ENCODE measurements at places on chromosomes 2 and 18.
A peak's percentile ranks its signal among the peaks of the same experiment; 100 is the strongest.

GRCh38 chr18:21636769-21637168 is 24.7 kb downstream of the SNRPD1 start:
- no peak for DNase-seq

DNA sequence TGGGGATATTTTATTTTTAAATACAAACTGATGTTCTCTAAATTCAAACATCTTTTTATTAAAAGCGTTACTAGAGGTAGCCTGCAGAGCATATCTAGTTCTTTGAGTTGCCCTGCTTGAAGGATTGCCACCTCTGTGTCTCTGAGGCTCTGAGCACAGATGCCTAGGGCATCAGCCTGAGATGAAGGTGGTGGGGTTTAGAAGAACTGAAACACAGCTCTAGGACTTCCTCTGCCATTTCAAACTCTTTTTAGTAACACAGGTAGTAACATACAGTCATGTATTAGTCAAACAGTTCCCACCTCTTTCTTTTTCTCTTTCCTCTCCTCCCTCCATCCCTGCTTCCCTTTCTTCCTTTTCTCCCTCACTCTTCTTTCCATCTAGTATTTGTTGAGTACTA is 57.6 kb downstream of the TTC21B start:
- no peak for DNase-seq

GRCh38 chr2:216362730-216363129 is 9.6 kb downstream of the MARCHF4 start:
- DNase-seq: peak; percentile 7

GRCh38 chr2:134438371-134438770 is 184.5 kb downstream of the MGAT5 start:
- DNase-seq: no peak

DNA sequence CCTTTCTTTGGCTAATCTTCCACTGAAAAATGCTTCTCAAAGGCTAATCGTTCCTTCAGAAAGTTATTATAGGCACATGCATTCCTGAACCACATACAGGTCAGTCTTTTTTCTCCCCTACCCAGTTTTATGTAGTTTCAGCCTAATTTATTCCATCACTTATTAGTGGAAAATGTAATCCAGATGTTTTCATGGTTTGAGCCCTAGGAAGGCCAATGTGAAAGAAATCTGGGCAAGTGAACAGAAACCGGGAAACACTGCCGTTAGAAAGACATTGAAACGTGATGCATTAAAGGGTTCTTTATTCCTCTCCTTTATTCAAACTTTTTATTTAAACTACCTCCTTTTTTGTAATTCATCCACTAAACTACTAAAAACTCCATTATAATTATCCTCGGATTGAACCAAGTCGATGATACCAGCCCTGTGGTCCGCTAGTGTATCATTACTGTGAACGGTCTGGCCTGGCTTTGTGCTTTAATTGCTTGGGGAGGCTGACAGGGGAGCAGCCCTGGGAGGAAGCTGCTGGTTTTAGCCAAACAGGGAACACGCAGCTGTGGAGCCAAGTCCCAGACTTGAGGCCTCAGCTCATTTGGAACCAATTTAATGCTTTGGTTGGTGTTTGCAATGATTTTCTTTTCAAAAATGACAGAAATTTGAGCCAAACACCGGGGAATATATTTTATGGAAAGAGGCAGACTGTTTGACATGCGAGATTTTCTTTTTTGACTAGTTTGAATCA is 149.2 kb downstream of the ARHGAP28 start:
- no peak for DNase-seq

GRCh38 chr2:178193496-178193822 is 853 bp upstream of the OSBPL6 start:
- DNase-seq: no peak

DNA sequence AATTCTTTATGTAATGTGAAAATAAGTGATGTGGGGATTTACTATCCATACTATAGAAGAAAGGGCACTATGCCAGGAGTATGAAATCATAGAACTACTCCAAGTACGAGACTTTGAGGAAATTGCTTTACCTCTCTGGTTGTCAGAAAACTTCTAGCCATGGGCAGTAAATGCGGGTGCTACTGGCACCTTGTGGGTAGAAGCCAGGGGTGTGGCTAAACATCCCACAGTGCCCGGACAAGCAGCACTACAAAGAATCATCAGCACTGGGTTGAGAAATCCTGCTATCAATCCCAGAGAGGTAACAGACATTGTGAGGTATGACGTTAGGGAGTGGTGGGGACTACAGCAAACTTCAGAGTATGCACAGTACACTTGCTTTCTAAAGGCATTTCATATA is 453.5 kb upstream of the TNP1 start:
- no peak for DNase-seq

DNA sequence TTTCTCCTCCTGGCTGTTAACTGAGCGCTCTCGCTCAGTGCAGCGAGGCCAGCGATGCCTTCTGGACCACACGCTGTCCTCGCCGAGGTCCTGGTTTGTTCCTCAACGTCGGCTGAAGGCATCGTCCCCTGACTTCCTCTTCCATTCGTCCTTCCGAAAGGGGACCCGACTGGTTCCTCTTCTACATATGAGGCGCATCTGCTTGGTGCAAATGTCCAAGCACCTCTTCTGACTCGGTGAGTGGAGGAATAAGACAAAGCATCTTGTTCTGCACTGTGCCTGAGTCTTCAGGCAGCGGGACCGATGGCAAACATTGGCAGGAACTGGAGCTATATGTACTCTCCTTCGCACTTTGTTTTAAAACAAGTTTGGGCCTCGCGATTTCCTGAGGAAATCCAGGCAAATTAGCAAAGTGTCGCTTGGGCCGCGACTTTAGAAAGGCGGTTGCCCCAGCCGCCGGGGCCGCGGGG is 621 bp upstream of the KCNS3 start:
- no peak for DNase-seq

DNA sequence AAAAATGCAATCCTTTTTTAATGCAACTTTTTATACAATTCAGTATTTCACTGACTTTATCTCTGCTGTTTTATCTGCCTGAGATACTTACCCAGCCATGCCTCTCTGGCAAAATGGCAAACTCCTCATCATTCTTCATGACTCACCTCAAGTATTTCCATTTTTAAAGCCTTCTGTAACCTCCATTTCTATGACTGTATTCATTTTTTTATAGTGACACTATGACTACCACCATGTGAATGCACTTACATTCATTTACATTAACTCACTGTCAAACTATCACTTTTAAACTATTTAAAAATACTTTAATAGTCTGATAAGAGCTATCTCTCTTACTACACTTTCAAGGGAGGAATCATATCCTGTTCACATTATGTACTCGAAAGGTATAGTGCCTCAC is 99.4 kb upstream of the SCN7A start:
- no peak for DNase-seq

- DNase-seq: no peak
Observed at GRCh38 chr2:11889101-11889850, 142.8 kb downstream of the LPIN1 start.

DNA sequence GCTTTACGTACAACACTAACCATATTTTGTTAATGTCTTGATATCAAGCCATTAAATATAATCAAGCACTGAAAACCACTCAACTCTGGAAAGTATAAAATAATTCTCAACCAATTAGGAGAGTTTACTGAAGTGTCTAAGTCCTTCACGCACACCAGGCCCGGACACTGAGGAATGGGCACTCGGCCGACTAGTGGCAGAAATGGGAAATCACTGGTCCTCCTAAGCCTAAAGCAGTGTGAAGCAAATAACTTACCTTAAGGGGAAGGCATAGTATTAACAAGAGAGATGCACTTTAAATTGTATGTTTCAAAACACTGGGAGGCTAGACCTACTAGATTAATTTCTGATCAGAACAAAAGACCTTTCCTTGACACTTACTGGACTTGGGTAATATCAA is 45.7 kb downstream of the FAM210A start:
- DNase-seq: no peak

- DNase-seq: no peak
Observed at GRCh38 chr2:83696838-83697237, 762.2 kb downstream of the SUCLG1 start.

DNA sequence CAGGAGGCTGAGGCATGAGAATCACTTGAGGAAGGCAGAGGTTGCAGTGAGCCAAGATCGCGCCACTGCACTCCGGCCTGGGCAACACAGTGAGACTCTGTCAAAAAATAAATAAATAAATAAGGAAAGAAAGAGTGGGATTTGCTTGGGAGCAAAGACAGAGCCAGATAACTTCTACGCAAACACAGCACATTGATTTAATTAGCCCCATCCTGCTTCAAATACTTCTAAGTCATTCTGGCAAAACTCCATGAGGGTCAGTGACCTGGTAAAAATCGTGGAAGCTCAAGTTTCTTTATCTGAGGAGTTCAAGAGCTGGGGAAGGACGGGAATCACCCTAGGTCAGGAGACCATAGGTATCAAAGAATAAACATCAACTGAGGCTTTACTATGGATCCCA is 70.6 kb upstream of the TCF7L1 start:
- DNase-seq: no peak

DNA sequence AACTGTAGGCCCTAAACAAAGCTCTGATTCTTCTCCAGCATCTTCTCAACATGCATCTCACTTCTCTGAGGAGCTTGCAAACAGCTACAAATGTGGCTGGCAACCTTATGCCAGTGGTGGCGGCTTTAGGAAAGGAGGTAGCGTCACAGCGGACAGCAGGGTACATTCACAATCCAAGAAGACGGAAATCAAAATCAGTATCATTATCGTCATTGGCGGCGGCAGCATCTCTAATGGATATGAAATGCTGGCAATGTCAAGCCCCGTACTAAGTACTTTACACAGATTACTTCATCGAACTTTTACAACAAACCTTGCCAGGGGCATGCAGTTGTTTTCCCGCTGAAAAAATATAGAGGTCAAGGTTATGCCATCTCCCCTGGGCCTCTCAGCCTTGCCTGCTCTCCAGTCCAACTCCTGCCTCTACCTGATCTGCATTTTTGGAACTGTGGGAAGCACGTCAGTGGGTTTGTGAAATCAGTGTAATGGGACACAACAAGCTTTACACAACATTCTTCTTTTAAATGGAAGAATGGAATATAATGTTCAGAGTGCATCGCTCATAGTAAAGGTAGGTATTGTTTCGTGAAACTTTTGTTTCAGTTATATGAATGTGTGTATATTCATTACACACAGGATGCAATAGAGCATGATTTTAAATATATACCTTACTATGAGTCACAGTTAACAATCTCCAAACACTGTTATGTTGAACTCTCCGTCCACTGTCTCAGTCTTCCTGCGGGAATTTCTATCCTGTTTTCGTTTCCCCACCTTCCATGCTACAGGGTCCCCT is 152.9 kb downstream of the TTC32 start:
- no peak for DNase-seq

- DNase-seq: no peak
Observed at GRCh38 chr18:68017385-68017784, 500.9 kb upstream of the DSEL start.

Measured in amygdala (tissue), 56 donors.